ENCODE measurements at places on chromosomes 3 and 15. TPM values are rescaled to one million over a fixed set of nuclear protein-coding genes. Genes with fewer than 3 reads are reported as not detected.

STX19 gene
- not detected for total RNA-seq

PTPRG gene
- total RNA-seq: 25.5 TPM

GOLGA6B gene
- not detected for total RNA-seq

PRSS50 gene
- total RNA-seq: not detected

- no peak for DNase-seq
Observed at GRCh38 chr3:45724911-45725310, 35.7 kb downstream of the SACM1L start.

IL17RD gene
- total RNA-seq: 0.29 TPM

ARPP19 gene
- 114 TPM for total RNA-seq

GPR149 gene
- not detected for total RNA-seq

GRCh38 chr3:125608419-125608818 is 13.1 kb upstream of the OSBPL11 start:
- no peak for DNase-seq

TPRG1 gene
- 2.7 TPM for total RNA-seq

Measured in NCI-H460 (cell line).